ENCODE measurements at places on chromosomes 11 and 22.
A peak's percentile ranks its signal among the peaks of the same experiment; 100 is the strongest.

GRCh38 chr11:126837581-126837980 is 163.0 kb downstream of the KIRREL3 start:
- H3K4me3 ChIP-seq = no peak overlapping the region
- H3K27me3 ChIP-seq = peaks cover 11% of the 10 kb centered on the region
- no peak overlapping the region for H3K27ac ChIP-seq
- no peaks in the 10 kb centered on the region for H3K4me1 ChIP-seq
- H3K36me3 ChIP-seq = no peaks in the 10 kb centered on the region
- DNase-seq = no peak

- no peak overlapping the region for H3K4me3 ChIP-seq
- peaks cover 3% of the 10 kb centered on the region for H3K27me3 ChIP-seq
- no peaks in the 10 kb centered on the region for H3K36me3 ChIP-seq
Observed at GRCh38 chr11:71311928-71312510, 59.6 kb upstream of the SHANK2 start.

DNA sequence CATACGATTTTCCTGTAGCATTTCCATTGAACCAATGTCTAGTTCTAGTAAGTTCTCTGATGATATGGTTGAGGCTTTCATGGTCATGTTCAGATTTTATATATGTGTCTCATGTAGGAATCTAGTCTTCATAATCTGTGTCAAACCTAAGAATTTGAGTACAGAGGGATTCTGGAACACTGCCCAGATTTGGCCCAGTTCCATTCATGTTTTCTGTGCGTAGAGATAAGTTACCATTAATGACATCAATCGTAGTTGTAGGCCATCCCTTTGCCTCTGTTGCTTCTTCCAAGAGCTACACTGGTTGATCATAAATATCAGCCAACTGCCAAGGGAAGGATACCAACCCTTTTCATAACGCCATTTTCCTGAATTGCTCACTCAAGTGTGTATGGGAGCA is 23.3 kb downstream of the ST3GAL4 start:
- H3K36me3 ChIP-seq = no peaks in the 10 kb centered on the region
- no peak overlapping the region for H3K4me3 ChIP-seq
- H3K27ac ChIP-seq = no peak overlapping the region
- no peaks in the 10 kb centered on the region for H3K4me1 ChIP-seq

DNA sequence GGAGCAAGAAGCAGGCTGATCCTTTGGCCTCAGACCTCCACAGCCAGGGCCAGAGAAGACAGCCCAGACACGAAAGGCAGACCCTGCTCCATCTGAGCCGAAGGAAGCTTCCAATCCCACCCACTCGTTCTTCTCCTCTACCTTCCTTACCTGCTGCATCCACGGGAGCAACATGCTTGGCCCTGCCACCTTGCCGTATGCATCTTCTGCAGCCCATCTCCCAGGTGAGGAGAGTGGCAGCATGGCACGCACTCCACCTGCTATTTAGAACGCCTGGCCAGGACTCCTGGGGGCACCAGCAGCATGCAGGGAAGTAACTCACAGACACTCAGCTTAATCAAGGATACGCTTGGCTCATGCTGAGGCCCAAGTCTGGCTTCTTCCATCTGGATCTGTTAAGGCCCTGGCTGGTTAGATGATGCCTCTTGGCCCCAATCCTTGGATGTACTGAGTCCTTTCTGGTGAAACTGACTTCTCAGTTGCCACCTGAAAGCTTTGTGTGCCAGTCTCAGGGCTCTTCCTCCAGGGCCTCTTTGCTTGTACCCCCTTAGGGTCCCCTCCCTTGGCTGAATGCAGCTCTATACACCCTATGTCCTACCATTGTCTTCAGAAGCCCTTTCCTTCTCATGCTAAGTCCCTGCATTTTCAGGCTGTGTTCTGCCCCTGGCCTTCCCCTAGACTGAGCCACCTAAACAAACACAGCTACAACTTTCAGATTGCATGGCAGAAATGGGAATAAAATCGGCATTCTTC is 604.9 kb downstream of the BUD13 start:
- DNase-seq = no peak
- peaks cover 5% of the 10 kb centered on the region for H3K27me3 ChIP-seq
- no peaks in the 10 kb centered on the region for H3K36me3 ChIP-seq
- no peak overlapping the region for H3K4me3 ChIP-seq
- H3K4me1 ChIP-seq = no peaks in the 10 kb centered on the region

- DNase-seq = no peak
- H3K27ac ChIP-seq = peak overlapping the region; percentile 100
- peaks cover 22% of the 10 kb centered on the region for H3K36me3 ChIP-seq
- H3K4me1 ChIP-seq = peaks cover 79% of the 10 kb centered on the region
- H3K27me3 ChIP-seq = no peaks in the 10 kb centered on the region
Observed at GRCh38 chr11:118916842-118917388, 8.8 kb downstream of the BCL9L start.

GRCh38 chr11:68498321-68498720 is 37.8 kb downstream of the PPP6R3 start:
- H3K27ac ChIP-seq = no peak overlapping the region
- peak overlapping the region; percentile 46 for H3K4me3 ChIP-seq
- no peak for DNase-seq
- H3K36me3 ChIP-seq = no peaks in the 10 kb centered on the region
- H3K27me3 ChIP-seq = no peaks in the 10 kb centered on the region

DNA sequence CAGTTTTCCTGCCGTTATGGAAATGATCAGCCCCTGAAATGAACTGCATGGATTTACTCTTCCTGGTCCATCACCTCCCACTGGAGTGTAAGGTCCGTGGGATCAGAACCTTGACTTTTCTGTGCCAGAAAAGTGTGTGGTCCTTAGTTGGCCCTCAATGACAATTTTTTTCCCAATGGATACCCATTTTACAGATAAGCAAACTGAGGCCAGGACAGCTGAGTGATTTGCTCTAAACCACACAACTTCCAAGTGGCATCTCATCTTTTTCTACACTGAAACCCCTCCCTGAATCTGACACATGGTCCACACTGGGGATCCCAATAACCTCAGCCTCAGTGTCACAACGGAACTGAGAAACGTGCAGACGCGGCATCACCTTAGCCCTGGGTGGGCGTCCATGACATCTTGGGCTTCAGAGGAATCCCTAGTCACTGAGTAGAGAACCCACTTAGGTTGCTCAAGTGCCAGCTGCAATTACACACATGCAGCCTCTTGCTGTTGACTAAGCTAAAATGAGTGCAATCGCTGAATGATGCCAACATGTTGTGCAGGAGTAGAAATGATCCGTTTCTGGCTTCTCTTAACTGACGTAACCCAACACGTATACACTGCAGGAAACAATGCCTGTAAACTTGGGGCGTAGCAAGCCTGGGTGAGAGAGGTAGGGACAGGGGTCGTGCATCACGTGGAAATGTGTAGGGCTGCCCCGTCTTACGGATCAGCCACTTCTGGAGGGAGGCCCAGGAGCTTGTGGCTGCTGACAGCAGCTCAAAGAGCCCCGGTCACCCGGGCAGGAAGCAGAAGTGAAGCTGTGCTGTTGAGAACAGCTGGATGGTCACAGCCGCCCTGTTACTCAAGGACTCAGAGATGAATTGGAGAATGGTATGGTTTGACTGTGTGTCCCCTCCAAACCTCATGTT is 136.3 kb downstream of the SHANK2 start:
- peaks cover 43% of the 10 kb centered on the region for H3K27me3 ChIP-seq
- no peaks in the 10 kb centered on the region for H3K4me1 ChIP-seq
- H3K36me3 ChIP-seq = no peaks in the 10 kb centered on the region

- H3K4me1 ChIP-seq = no peaks in the 10 kb centered on the region
- no peak overlapping the region for H3K4me3 ChIP-seq
- peaks cover 18% of the 10 kb centered on the region for H3K27me3 ChIP-seq
- H3K36me3 ChIP-seq = no peaks in the 10 kb centered on the region
- no peak for DNase-seq
- no peak overlapping the region for H3K27ac ChIP-seq
Observed at GRCh38 chr22:27170491-27170890, 513.1 kb downstream of the MIAT start.

- H3K4me1 ChIP-seq = peaks cover 18% of the 10 kb centered on the region
- H3K27ac ChIP-seq = no peak overlapping the region
- H3K27me3 ChIP-seq = peaks cover 6% of the 10 kb centered on the region
Observed at GRCh38 chr11:86150847-86151173, 81.9 kb upstream of the PICALM start.

DNA sequence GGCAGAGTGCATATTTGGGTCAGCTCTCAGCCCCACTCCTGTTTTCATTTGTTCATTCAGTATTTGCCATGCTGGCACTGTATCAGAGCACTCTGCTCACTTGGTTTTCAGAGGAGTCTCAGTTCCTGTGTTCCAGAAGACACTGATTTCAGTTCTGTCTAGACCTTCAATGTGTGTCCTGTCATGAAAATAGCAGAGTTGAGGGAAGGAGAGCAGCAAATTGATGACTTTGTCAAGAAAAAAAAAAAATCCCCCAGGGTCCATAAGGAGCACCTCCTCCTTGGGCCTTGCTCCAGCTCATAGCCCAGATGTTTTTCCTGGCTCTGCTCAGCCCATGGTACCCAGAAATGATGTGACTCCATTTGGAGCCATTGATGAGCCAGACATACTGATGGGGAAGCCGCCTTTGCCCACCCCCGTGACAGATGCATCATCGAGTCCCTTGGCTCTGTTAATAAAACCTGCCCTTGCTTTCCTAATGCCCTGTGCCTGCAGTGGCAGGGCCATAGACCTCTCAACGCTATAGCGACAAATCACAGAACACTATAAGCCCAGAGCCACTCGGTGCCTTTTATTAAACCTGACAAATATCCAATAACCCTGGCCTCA is 107.0 kb downstream of the PKNOX2 start:
- no peak overlapping the region for H3K4me3 ChIP-seq
- DNase-seq = no peak
- H3K27ac ChIP-seq = no peak overlapping the region
- H3K4me1 ChIP-seq = no peaks in the 10 kb centered on the region
- H3K36me3 ChIP-seq = no peaks in the 10 kb centered on the region
- peaks cover 23% of the 10 kb centered on the region for H3K27me3 ChIP-seq

DNA sequence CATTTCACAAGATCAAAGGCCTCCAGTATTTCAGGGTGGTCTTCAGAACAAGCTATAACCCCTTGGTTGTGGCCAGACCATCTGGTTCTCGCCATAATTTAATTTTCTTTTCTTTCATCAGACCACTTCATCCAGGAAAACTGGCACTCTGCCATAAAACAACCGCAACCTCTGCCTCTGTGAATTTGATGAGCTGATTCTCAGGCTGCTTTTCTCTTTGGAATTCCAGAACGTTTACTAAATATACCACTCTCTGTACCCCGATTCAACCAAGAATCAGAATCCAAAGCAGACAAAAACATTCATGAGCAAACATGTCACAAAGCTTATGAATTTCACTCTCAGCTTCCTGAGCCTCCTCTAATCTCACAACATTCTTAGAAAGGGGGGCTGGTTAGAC is 331.8 kb upstream of the SYN3 start:
- no peak overlapping the region for H3K4me3 ChIP-seq
- no peaks in the 10 kb centered on the region for H3K27me3 ChIP-seq
- no peak for DNase-seq
- no peaks in the 10 kb centered on the region for H3K36me3 ChIP-seq
- no peak overlapping the region for H3K27ac ChIP-seq
- no peaks in the 10 kb centered on the region for H3K4me1 ChIP-seq

DNA sequence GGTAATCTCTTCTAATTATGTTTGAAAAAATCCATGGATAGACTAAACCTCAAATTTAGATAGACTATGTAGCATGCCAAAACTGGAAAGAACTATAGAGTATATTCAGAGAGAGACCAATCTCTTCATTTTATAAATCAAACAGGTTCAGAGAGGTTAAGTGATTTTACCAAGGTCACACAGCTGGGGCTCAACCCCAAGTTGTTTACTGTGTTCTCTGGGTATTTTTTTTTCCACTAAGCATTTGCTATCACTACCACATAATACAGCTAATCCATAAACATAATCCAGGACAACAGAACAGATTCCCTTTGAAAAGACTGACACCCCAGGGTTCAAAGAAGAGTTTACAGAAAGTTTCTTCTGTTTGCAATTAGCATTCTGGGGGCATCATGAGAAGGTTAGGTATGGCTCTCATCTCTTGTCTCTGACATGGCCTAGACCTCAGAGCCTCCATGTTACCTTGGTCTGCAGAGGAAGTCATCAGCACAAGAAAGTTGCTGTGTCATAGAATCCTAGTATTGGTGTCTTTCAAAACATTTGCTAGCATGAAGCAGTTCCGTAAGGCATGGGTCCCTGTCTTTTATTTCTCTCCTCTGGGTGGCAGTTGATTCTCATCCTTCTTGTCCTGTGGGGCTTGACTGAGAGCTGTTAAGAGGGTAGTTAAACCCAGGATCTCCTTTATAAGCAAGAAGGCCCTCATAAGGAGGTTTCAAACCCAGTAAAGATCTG is 94.5 kb upstream of the HSD17B12 start:
- no peak for DNase-seq
- no peaks in the 10 kb centered on the region for H3K36me3 ChIP-seq
- no peak overlapping the region for H3K4me3 ChIP-seq
- no peak overlapping the region for H3K27ac ChIP-seq

DNA sequence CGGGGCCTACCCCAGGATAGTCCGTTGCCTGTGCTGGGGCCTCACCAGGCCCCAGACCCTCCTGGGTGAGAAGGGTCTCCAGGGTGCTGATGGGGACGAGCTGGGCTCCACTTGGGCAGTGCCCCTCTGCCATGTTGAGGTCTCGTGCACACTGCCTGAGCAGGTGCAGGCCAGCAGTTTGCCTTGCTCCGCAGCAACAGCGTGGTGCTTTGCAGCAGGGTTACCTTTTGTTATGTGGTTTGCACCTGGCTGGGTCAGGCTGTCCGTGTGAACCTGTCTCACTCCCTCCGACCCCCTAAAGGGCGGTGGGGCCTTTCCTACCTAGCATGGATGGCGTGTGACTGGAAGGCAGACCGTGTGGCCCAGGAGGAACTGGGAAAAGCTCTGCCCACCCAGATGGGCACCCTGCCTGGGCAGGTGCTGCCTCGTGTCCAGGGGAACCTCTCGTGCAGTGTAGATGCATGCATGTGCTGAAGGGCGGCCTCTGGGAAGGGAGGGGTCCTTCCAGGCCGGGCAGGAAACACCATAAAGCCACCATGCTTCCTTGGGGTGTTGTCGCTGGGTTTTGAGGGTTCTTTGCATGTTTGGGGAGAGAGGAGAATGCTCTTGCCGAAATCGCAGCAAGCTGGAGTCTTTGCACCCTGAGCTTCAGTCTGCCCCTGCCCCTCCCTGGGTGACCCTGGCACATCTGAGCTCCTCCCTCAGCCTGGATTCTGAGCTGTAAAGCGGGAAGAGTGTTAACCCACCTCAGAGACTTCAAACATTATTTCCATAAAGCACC is 75.4 kb upstream of the PPARA start:
- no peaks in the 10 kb centered on the region for H3K27me3 ChIP-seq
- H3K36me3 ChIP-seq = no peaks in the 10 kb centered on the region
- no peak overlapping the region for H3K4me3 ChIP-seq
- DNase-seq = peak; percentile 47
- no peak overlapping the region for H3K27ac ChIP-seq

All from naive thymus-derived CD8-positive, alpha-beta T cell (primary cell).